ENCODE measurements at places on chromosomes 1 and 21.

DNA sequence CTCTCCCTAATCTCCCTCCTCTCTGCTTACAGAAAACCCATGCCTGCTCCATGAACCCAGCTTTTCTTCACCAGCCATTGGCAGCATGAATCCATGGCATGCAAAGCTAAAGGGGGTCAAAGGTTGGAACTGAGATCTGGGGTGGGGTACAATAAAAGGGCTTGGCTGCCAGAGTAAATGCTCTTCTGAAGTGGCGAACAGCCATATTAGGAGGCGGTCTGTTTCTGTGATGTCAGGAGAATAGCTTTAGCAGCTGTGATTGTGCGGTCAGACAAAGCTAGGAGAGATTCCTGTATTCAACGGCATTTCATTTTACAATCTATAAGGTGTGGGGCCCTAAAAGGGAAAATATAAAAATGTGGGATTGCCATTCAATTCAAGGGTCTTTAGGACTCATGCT is 71.7 kb upstream of the TMPRSS2 start:
- no peak for DNase-seq

- no peak for DNase-seq
Observed at GRCh38 chr1:36093929-36094328, 5.2 kb downstream of the ADPRS start.

DNA sequence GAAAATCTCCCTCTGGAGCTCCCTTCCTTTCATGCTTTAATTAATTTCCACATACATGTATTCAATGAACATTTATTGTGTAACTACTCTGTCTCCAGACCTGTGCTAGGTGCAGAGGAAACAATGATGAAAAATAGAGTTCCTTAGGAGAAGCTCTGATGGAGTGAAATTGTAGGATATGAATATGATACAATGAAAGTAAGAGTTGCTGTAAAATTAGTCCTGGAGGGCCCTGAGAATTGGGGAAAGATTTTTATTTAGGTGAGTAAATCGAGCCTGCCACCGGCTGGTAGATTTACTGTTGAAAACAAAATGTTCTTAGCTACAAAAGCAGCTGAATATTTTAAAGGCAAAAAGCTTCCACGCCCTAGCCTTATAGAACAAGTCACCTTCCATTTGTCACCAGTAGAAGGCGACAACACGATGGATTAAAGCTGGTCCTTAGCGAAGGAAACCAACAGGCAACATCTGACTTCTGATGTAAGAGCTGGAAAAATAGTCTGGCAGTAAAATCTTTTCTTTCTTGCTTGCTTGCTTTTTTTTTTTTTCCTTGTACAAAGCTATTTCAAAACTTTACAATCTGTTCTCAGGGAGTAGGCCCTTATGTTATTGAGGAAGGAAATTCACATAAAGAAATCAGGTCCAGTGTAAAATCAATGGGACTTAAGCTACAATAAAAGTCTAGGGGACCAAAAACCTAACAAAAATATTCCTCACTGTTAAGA is 82.0 kb upstream of the ROR1 start:
- peak; percentile 39 for DNase-seq

GRCh38 chr1:30601316-30602085 is 121.9 kb downstream of the MATN1 start:
- DNase-seq: no peak

DNA sequence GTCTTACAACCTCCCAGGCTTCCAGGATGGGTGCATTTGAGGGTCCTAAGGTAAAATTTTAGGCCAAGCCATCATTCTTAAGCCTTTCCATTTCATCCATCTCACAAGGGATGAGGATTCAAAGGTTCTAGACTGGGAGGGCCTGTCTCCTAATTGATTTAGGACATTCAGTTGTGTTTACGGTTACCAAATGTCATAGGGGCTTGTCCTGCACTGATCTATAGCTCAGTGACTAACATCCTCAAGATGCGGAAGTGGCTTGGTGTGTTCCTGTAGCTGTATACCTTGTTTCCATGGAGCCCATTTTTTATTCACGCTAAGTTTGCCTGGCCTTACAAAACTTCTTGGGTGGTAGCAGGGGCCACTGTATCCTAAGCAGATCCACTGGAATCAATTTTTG is 52.8 kb downstream of the DUSP10 start:
- DNase-seq: no peak

DNA sequence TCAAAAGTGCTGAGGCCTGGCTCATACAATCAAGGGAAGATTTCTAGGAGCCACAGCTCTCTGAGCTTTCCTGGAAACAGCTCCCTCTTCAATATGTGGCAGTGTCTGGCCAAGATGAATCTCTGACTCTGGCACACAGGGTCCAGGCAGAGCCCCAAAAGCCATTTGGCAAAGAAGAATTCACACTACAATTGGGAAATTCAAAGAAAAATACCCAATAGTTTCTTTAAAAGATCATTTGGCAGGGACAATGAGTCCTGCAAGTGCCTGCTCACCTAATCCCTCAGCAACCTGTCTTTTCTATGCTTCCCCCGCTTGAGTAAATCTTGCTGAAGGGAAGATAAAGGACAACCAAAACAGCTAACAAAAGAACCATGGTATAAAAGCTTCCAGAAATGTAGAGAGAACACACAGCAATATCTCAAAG is 124.6 kb downstream of the TGFBR3 start:
- no peak for DNase-seq

GRCh38 chr1:35350872-35351271 is 82.4 kb downstream of the ZMYM4 start:
- no peak for DNase-seq

- no peak for DNase-seq
Observed at GRCh38 chr1:4020449-4020848, 120.4 kb upstream of the C1orf174 start.

- DNase-seq: no peak
Observed at GRCh38 chr1:44590475-44590874, 83.8 kb downstream of the TMEM53 start.

- no peak for DNase-seq
Observed at GRCh38 chr1:234001817-234002216, 97.3 kb downstream of the SLC35F3 start.

GRCh38 chr1:220962031-220962751 is 82.9 kb downstream of the HLX start:
- no peak for DNase-seq

DNA sequence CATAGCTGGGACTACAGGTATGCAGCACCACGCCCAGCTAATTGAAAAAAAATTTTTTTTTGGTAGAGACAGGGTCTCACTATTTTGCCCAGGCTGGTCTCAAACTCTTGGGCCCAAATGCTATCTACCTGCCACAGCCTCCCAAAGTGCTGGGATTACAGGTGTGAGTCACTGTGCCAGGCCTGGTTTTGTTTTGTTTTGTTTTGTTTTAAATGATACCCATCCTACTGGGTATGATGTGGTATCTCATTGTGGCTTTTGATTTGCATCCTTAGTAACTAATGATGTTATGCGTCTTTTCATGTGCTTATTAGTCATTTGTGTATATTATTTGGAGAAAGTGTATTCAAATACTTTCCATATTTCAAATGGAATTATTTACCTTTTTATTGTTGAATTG is 142.3 kb downstream of the VPS13D start:
- DNase-seq: no peak

DNA sequence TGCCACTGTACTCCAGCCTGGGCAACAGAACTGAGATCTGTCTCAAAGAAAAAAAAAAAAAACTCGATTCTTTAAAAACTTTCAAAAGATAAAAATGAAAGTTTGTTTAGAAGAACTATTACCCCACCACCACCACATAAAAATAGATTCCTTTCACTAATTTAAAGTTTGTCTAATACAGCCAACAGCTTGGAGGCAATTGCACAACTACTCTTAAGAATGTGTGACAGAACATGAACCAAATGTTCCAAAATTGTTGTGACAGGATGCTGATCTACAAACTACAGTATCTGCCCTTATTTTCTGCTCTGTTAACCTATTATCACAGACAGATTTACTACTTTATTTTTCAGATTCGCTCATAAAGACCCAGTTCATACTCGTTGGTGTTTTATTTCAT is 5.5 kb upstream of the TGFBR3 start:
- no peak for DNase-seq

GRCh38 chr1:156120318-156120717 is 5.8 kb downstream of the LMNA start:
- DNase-seq: no peak

DNA sequence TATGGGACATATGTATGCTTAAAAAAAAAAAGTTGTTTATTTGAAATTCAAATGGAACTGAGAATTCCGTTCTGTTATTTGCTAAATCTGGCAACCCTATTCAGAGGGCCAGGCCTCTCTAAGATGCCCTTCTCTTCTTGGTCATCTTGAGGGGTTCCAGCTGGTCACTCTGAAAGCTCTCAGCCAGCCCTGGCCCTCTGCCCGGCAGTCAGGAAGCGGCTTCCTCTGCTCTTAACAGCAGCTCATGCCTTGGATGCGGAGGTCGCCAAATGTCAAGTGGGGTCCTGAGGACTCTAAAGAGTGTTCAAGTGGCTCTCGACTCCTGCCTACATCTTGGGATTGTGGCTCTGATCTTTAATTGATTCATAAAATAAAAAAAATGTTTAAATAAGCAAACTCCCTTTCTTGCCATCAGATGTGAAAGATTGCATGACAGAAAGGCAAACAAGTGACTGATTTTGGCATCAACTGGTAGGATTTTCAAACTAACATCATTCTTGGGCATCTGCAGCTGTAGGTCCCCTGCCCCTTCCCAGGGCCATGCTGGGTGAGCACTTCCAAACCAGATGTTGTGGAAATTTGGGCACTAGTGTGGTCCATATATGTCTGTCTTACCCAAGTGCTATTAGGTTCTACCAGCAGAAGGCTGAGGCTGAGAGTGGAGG is 130.8 kb downstream of the PRDM2 start:
- DNase-seq: no peak

- DNase-seq: no peak
Observed at GRCh38 chr1:197980457-197980856, 63.3 kb downstream of the LHX9 start.

DNA sequence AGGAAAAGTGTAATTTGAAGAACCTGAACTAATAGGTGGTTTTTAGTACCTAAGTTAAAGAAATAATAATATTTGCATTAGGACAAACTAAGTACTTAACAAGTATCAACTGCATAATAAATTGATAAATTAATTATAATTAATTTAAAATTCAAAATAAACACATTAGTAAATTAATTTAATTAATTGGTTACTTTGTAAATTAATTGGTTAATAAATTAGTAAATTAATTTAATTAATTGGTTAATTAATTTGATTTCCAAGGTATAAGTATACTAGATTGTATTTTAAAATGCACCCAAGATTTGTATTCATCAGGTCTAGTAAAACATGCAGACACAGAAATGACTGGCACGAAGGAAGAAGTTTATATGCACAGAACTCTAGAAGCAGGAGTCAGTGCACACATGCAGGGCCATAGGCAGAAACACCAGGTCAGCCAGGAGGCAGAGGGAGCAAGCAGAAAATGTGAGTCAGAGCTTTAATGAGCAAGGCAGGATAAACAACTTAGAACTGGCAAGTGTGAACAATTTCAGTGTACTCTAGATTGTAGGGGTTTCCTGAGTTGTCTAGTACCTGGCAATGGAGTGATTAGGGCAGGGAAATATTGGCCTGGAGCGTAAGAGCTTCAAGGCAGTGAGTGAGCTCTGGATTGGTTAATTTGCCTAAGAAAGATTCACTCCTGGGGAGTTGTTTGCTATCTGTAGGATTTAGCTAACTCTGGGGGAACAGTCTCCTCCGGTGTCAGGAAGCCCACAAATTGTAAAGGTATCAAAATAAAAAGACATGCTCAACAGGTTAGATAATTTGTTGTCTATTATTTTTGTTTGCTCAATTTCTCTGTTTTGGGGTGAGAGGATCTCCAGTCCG is 665.7 kb downstream of the MRPL39 start:
- no peak for DNase-seq

- peak; percentile 44 for DNase-seq
Observed at GRCh38 chr1:26126321-26127084, 14.9 kb downstream of the PDIK1L start.

DNA sequence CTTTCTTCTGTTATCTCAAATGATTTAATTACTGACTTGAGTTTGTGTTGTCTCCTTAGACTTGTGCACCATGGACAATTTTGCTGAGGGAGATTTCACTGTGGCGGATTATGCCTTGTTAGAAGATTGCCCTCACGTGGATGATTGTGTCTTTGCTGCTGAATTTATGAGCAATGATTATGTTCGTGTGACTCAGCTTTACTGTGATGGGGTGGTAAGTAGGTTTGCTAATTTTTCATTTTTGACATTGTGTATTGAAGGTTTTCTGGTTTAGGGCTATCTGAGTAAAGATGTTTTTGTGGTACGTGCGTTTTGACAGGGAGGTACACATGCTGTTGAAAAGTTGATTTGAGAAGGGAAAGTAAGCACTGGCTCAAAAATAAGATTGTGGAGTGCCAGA is 14.1 kb downstream of the TTC3 start:
- DNase-seq: no peak

GRCh38 chr1:58293388-58293787 is 253.1 kb downstream of the OMA1 start:
- DNase-seq: no peak

DNA sequence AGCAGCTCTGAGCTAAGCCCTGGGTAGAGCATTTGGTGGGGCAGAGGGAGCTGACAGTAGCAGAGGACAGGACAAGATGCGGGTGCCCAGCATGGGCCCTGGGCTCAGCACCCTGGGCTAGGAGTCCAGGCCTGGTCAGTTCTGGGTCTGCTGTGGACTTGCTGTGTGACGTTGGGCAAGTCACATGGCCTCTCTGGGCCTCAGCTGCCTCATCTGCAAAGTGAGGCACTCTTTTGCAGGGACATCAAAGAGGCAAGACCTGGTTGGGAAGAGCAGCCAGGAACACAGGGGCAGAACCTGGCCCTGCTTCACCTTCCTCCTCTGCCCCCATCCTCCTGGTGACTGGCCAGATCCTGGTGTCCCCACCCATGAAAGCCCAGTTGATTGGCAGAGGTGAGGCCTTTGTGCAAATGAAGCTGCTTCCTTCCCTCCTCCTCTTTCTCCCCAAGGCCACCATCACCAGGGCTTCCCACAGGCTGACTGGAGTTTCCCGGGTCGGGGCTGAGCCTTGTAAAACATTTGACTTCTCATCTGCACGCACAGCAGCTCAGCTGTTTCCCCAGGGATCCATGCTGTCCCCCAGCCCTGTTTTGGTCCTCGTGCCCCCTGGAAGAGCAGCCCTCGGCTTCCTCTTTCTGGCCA is 350.5 kb downstream of the MATN1 start:
- DNase-seq: no peak

DNA sequence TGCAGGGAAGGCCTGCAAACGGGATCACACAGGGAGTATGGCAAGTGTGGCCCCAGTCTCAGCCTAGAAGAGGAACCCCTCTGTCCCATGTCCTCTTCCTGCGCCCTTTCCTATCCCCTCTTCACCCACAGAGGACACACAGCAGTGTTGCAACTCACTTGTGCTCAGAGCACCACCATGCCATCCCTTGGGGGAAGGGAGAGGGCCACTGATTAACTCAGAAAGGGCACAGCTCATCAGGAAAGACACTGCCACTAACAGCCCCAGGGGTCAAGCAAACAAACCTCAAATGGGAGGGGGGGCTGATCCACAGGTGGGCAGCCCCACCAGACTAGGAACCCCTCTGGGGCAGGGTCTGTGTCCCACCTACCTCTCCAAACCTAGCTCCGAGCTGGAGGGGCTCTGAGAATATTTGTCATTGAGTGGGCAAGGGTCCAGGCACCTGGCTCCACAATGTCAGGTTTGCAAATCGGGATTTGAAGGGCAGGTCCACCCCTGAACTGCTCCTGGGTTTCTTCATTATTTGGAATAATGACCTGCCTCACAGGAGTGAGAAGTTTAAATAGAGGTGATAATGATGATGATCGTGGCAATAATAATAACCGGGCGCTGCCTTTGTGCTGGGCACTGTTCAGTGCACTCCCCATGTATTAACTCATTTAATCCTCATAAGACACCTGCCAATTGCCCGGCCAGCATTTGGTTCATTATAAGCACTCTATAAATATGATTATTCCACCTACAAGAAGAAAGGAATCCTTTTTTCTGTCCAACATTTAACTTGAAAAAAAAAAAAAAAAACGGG is 1.0 kb downstream of the ALDH4A1 start:
- DNase-seq: no peak
